A549 treated with ZK216348 at 1 μM for 4 hours (cell line): ENCODE measurements at places on chromosomes 7 and 10. TPM values are rescaled to one million over a fixed set of nuclear protein-coding genes. Genes with fewer than 3 reads are reported as not detected.

The GPR85 gene
- total RNA-seq: not detected in 5 replicates

The MBL2 gene
- not detected in 5 replicates for total RNA-seq

The HABP2 gene
- 0.07 to 0.12 TPM (median 0.09 TPM) in 4 of 5 replicates, not detected in the other for total RNA-seq

The TRIM50 gene
- total RNA-seq: not detected in 5 replicates

The CNNM1 gene
- 18.8 to 27.2 TPM (median 21.9 TPM) in 5 replicates for total RNA-seq
